ENCODE measurements at places on chromosomes 6 and 20.

GRCh38 chr6:151063352-151063751 lies 176.4 kb upstream of the AKAP12 start:
- no peak for DNase-seq

DNA sequence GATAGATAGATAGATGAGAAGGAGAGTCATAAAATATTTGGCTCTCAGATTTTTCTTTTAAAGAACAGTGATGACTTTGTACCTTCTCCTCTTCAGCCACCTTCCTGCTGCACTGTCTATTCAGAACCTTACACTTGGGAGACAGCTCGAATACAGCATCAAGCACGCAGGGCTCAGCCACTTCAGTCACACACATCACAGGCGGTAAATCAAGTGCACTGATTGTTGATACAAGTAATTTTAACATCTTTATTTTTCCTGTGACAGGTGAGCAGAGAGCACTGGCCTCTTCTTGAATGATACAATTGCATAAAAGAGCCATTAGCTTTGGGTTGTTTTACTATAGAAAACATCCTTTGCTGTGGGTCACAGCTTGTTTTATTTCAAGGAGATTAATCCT lies 1118.5 kb upstream of the EYS start:
- no peak for DNase-seq

GRCh38 chr20:39268981-39269461 lies 306.9 kb downstream of the DHX35 start:
- peak; percentile 70 for DNase-seq

DNA sequence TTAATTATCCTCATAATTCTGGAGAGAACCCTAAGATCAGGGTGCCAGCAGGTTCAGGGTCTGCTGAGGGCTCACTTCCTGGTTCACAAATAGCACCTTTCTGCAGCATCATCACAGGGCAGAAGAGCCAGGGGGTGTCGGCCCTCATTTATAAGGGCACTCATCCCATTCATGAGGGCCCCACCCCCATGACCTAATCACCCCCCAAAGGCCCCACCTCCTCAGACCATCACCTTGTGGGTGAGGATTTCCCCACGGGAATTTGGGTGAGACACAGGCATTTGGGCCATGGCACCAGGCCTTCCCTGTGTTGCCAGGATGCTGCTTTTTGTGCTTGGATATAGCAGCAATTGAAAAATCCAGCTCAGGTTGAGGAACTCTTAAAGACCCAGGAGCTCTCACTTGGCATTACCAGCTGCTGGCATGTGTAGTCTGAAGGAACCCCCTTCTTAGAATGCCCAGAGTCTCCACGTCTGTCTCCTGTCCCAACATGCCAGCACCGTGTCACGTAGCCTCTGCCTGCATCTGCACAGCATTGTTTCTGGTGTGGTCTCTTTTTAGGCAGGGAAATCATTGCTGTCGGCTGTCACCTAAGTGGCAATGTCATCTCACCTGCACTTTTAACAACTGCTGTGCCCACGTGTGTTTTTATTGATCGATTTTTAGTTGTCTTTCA lies 71.5 kb downstream of the RPP40 start:
- DNase-seq = no peak

DNA sequence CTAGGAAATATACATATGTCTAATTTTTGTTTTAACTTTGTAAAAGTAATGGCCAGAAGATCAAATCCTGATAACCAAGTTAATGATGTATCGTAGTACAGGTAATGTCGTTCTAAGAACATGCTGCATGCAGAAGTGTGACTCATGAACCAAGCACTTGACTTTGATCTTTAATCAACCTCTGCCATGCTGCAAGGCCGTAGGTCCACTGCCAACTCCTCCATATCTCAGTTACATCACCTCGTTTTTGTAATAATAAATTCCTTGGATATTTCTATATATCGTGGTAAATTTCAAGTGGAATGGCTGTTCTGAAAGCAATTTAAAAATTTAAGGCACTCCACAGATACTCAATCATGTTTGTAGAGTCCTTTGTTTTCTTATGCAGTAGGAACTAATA lies 771.7 kb downstream of the EPHA7 start:
- no peak for DNase-seq

DNA sequence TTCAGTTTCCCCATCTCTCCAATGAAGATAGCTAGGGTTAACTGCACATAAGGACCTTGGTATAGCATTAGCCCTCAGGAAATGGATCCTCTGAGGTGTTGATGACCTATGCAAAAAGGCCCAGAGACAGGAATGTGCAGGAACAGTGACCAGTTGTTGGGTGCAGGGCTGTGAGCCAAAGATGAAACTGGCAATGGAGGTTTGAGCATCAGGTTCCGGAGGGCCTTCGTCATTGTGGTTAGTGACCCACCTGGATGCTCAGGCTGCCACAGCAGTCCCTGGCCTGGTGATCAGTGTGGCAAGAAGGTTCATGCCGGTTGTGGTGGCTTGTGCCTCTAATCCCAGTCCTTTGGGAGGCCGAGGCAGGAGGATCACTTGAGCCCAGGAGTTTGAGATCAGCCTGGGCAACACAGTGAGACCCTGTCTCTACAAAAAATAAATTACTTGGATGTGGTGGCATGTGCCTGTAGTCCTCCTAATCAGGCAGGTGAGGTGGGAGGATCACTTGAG lies 43.7 kb downstream of the TM9SF4 start:
- peak; percentile 24 for DNase-seq

- no peak for DNase-seq
Measured at GRCh38 chr20:32731882-32732266, 11.4 kb downstream of the COMMD7 start.

DNA sequence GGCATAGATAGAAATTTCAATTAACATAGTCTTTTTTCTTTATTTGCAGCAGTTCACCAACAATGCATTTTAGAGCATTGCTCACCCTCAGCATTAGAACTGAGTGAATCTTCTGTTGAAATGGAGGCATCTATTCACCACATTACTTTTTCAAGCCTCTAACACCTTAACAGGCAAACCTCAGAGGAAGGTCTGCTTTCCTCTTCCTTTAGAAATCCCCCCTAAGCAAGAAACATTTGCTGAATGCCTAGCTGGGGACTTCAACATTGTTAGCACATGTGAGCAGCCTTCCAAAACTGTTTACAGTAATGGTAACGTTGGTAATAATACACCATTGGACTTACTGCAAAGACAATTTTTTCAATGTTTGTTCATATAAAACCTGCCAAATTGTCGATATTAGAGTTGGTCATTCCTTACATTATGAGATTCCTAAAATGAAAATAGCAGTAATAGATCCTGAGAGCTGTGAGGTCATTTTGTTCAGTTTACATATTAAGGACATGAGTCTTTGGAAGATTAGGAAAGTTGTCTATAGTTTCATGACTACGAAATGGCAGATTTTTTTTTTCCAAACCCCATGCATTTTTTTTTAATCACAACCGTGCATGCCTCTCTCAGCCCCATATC lies 20.6 kb upstream of the AKIRIN2 start:
- DNase-seq = no peak

DNA sequence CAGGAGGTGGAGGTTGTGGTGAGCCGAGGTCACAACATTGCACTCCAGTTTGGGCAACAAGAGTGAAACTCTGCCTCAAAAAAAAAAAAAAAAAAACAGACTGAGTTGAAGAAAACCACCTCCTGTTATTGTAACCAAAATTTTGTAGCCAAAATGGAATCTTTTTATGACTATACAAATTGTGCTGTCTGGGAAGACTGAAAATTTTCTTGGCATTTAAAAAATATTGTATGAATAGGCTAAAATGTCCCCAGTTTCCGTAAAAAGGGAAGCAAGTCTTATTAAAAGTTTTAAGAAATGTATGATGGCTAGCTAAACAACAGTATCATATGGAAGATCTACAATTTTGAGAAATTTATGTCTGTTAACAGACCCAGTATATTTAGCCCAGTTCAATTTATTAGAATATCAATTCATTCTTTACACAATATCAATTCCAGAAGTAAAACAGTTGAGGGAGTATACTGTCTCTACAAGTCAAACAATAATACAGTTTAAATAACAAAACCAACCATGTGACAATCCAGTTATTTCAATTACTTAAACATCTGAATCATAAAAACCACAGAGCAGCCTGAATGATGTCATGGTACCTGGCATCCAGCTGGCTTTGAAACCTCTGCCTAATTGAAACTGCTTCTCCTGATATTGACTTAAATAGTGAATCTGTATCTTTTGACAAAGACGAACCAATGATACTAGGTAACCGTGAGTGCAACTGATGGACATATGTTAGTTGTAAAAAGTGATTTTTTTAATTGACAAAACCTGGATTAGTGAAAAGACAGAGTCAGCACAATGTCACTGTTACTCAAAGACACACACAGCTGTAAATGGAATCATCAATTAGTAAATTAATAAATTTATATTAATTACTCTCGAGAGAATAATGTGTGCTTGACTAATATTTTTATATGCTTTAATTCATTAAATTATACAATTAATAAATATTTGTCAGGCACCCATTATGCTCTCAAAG lies 166.6 kb upstream of the MARCKS start:
- no peak for DNase-seq

DNA sequence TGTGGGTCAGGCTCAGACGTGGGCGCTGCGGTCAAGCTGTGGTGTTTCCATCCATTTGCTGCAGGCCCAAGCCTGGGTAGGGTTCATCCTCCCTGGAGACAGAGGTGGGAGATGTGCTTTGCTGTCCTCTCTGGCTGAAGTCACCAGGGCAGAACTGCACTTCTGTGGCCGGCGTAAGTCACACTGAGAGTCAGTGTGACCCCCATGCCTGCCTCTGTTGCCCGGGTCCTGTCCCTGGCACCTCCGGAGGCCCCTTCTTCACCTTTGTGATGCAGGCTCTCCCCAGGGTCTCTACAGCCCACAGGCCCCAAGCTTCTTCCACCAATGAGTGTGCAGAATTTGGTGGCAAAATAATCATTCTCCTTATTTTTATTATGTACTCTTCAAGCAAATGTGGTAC lies 53.8 kb upstream of the DACT2 start:
- DNase-seq = peak; percentile 30

DNA sequence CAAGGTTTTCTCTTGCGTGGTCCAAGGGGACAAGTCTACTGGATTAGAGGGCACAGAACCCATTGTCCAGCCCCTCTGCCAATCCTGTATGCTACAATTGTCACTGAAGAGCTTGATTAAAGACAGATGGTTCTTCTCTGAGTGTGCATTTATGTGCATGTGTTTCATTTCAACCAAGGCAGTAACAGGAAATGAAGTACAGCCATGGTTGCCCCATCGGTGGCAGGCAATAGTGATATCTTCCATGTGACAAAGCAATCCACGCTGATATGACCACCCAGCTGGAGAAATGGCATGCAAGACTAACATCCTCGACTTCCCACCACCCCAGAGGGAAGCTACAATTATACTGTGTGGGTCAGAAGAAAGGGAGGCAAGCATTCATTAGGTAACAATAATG lies 85.5 kb downstream of the UNC5CL start:
- DNase-seq = no peak

DNA sequence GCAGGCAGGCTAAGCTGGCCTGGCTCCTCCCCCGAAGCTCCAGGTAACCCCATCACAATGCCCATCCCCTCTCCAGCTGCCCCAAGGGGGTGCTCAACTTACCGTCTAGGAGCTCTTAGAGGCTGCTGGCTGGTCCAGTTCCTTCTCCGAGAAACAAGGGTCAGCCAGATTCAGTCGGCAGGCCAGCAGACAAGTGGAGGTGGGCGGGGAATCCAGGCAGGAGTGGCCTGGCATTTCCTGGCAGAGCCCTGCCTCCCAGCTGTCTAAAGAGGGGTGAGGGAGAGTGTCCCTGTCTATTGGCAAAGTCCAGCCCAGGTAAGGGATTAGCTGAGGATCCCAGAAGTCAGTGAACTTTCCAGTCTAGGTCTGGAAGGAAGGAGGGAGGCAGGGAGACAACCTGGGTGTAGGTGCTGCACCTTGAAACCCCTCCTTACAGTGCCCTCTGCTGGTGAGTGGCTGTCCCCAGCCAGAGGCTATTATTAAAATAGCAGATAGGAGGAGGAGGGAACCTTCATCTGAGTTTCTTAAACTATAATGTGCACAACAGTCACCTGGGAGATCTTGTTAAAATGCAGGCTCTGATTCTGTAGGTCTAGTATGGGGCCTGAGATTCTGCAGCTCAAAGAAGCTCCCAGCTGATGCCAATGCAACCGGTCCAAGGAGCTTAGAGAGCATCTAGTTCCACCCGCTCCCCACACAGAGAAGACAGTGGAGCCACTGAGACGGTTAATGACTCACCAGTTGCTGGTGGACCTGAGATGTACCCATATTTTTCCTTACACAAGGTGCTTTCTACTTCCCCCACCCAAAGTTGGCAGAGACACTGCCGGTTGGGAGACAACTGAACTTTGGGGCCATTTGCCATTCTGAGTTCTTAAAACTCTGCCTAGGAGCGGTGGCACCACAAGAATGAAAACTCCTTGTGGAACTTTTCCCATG lies at the start of gene UNC5CL:
Gene UNC5CL (minus strand): TSS at position 162 of the 939 bp plus-strand sequence. CDS start 4,147 bp downstream, outside the sequence.
- DNase-seq = no peak

DNA sequence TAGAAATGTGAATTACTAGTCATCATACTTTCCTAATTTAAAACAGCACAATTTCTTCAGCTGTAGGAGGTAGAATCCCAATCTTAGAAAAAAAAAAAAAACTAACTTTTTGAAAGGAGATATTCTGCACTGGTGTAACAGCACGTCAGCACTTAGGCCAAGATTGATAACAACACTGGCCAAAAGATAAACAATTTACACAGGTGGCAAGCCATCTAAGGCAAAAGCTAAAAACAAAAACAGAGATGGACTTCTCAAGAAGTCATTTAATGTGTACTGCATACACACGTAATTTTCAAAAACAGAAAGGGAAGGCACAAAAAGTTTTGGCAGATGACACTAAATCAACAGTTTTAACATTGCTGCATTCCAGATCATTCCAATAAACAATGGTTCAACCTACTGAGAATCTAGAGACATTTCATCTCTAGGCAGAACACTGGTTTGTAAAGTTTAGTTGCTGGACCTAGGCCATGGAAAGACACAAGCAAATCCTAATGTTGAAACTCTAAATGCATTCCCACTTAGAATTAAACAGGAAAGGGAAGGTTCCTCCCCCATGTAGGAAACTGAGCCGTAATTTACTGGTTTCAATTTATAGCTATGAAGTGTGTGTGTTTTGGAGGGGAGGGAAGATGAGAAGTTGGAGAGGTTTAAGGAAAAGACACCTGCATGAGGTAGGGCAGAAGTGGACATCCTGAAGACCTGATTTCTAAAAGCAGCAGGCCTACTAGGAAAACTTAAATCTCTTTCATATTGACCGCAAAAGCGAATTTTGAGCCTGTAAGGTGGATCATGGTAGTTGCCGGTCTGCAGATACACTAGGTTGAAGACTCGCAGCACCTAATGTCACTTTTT lies 1.3 kb downstream of the GCLC start:
- DNase-seq = no peak

- DNase-seq = no peak
Measured at GRCh38 chr6:109373331-109373730, 8.9 kb downstream of the CD164 start.
